Astrocyte (in vitro differentiated cells and primary cell): ENCODE measurements at places on chromosomes 7 and 10. TPM values are rescaled to one million over a fixed set of nuclear protein-coding genes. Genes with fewer than 3 reads are reported as not detected.

Gene CACNA2D1
- total RNA-seq, result 53.4 and 65.4 TPM in 2 replicates

Gene TRIL
- total RNA-seq, result 0.45 and 0.72 TPM in 2 replicates

Gene ZNF736
- 3.7 and 4.4 TPM in 2 replicates for total RNA-seq

Gene OR9A4
- not detected in 2 replicates for total RNA-seq

Gene CDHR1
- total RNA-seq, result 0.41 and 0.75 TPM in 2 replicates

Gene RET
- 0.79 and 1.1 TPM in 2 replicates for total RNA-seq

Gene PRLHR
- total RNA-seq, result not detected in 2 replicates

Gene FGFR2
- total RNA-seq, result 10.6 and 11.8 TPM in 2 replicates

Gene MMD2
- total RNA-seq, result not detected in 2 replicates

Gene SRRM3
- total RNA-seq, result 1.7 and 2.7 TPM in 2 replicates

Gene CALY
- 0.77 and 1.1 TPM in 2 replicates for total RNA-seq

Gene FKBP9
- total RNA-seq, result 157 and 199 TPM in 2 replicates

Gene MYL10
- total RNA-seq, result 0.73 and 2.8 TPM in 2 replicates

Gene CLEC2L
- not detected in 2 replicates for total RNA-seq

Gene ADRA2A
- 1.2 and 1.5 TPM in 2 replicates for total RNA-seq

Gene MKI67
- 2.6 and 4.6 TPM in 2 replicates for total RNA-seq

Gene TAS2R5
- 1.3 and 1.5 TPM in 2 replicates for total RNA-seq

Gene TMEM270
- total RNA-seq, result not detected in 2 replicates

Gene DPYSL4
- 25.8 and 26.1 TPM in 2 replicates for total RNA-seq

Gene STAG3
- total RNA-seq, result 0.34 and 0.36 TPM in 2 replicates

Gene GHRHR
- total RNA-seq, result not detected in 2 replicates

Gene KMT2E
- 57.4 and 62.5 TPM in 2 replicates for total RNA-seq

Gene NUDT13
- 2.2 and 2.4 TPM in 2 replicates for total RNA-seq

Gene MYOZ1
- 2.2 TPM in 2 replicates for total RNA-seq

Gene SPRN
- total RNA-seq, result 3.7 and 4.0 TPM in 2 replicates

Gene PIK3CG
- total RNA-seq, result 0.10 and 0.82 TPM in 2 replicates

Gene PGAM2
- total RNA-seq, result 0.70 and 0.79 TPM in 2 replicates

Gene CFAP46
- total RNA-seq, result 1.3 and 1.5 TPM in 2 replicates

Gene PRRT4
- total RNA-seq, result 0.62 and 0.93 TPM in 2 replicates

Gene HOXA7
- not detected in 2 replicates for total RNA-seq

Gene CNOT4
- total RNA-seq, result 22.1 and 24.9 TPM in 2 replicates

Gene ZNF804B
- not detected in 2 replicates for total RNA-seq

Gene KCTD7
- total RNA-seq, result 11.6 and 12.8 TPM in 2 replicates

Gene METTL27
- total RNA-seq, result 2.1 and 2.5 TPM in 2 replicates

Gene HOGA1
- 0.23 and 0.31 TPM in 2 replicates for total RNA-seq

Gene ITIH2
- not detected in 2 replicates for total RNA-seq

Gene BHLHA15
- 0.57 and 1.2 TPM in 2 replicates for total RNA-seq

Gene IGF2BP3
- total RNA-seq, result 69.9 and 79.5 TPM in 2 replicates

Gene FAM25C
- not detected in 2 replicates for total RNA-seq

Gene IRF5
- total RNA-seq, result 0.36 TPM in 1 of 2 replicates, not detected in the other

Gene ZSCAN21
- 10.1 and 11.1 TPM in 2 replicates for total RNA-seq

Gene RBP3
- total RNA-seq, result not detected in 2 replicates

Gene VWC2
- 0.02 TPM in 1 of 2 replicates, not detected in the other for total RNA-seq

Gene CCDC126
- 10.1 and 12.0 TPM in 2 replicates for total RNA-seq

Gene CADPS2
- total RNA-seq, result 6.1 and 6.4 TPM in 2 replicates

Gene FAM180A
- total RNA-seq, result not detected in 2 replicates

Gene CCSER2
- 97.6 and 100 TPM in 2 replicates for total RNA-seq

Gene GOLGA7B
- 0.16 TPM in 1 of 2 replicates, not detected in the other for total RNA-seq

Gene GDF2
- total RNA-seq, result not detected in 2 replicates
